ENCODE measurements at places on chromosomes 5 and 9.
A peak's percentile ranks its signal among the peaks of the same experiment; 100 is the strongest.

DNA sequence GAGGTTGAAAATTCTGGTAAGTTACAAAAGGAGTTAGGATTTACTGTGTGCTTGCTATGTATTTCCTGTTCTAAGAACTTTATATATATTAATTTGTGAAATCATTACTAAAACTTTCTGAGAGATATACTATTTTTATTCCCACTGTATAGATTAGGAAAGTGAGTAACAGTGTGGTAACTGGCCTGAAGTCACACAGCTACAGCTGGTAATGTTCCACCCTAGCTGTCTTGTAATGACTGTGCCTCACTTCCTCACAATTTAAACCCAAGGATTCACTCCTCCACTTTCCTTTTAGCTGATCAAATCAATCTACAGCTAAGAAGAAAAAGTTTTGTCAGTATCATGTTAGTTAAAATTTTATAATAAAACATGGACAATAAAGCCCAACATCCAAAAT, 278.8 kb downstream of the GAS1 start:
- DNase-seq, result no peak

DNA sequence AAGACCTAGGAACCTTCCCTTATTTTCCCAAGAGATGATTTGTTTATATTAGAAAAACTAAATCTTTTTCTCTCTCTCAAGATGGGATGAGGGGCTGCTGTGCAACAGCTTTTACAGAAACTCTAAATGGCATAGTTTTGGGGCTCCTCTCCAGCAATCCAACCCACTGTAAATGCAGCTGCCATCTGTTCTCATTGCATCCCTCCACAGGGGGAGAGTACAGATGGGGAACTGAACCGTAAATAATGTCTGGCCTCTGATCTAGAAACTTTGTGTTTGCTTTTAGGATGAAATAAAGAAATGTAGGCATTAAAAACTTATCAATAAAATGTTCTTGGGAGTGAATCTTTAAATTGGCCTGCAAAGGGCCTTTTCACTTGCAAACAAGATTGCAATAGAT, 291.4 kb downstream of the MCTP1 start:
- no peak for DNase-seq

DNA sequence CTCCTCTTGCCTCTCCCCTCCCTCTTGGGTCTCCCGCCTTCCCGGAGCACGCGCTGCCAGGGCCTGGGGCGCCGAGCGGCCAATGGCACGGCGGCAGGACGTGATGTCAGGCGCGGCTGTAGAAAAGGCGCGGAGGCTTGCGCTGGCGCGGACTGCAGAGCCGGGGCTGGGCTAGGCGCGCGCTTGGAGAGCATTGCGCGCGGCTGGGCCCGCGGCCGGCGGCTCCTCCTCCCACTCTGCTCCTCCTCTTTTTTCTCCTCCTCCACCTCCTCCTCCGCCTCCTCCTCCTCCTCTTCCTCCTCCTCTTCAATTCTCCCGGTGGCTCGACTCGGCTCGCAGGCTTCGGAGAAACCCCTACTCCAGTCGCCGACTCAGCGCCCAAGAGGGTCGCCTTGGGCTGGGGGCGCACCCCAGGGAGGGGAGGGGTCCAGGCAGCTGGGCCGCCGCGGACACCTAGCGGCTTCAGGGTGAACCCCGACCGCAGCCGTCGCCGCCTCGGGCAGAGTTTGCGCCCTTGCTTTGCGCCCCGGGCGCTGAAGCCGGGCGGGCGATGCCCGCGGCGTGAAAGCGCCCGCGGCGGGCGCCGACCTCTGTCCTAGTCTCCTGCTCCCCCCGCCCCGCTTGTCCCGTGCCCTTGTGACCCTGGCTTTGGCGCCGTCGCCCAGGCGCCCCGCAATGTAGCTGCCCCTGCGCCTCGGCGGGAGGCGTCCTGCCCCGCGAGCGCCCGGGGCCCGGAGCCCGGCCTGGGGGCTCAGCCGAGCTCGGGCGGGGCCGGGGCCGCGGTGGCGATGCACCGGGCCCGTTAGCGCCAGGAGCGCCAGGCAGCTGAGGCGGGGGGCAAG, at the start of gene LHX2:
LHX2 (plus strand) TSS at position 309 of the 842 bp plus-strand sequence. CDS start 581 bp downstream, outside the sequence.
- no peak for DNase-seq

- DNase-seq, result no peak
Measured at GRCh38 chr5:30195036-30195435, 998.5 kb upstream of the CDH6 start.

DNA sequence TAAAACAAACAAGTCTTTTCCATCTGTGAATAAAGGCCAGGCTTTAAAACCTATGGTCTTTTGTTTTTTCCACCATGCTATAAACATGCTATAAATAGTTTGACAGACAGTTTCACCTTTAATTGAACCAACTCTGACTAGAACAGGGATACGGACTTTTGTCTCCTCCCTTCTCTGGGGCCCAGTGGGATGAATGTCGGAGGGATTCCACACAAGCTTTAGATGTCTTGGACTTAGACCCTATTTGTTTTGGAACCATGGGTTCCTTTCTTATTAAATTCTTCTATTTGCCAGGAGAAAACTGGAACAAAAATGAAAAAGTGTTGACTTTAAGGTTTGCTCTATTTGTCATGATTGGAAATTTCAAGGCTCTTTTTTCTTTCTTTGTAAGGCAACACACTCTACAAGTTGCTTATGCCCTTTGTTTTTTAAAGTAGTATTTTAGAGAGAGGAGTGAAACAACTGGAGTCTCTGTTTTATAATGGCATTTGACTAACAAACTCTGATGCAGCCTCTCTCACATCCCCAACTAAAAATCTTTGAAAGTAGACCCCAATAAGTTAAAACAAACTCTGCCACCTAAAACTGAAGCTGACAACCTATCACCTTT, 145.3 kb downstream of the MLLT3 start:
- DNase-seq, result no peak

DNA sequence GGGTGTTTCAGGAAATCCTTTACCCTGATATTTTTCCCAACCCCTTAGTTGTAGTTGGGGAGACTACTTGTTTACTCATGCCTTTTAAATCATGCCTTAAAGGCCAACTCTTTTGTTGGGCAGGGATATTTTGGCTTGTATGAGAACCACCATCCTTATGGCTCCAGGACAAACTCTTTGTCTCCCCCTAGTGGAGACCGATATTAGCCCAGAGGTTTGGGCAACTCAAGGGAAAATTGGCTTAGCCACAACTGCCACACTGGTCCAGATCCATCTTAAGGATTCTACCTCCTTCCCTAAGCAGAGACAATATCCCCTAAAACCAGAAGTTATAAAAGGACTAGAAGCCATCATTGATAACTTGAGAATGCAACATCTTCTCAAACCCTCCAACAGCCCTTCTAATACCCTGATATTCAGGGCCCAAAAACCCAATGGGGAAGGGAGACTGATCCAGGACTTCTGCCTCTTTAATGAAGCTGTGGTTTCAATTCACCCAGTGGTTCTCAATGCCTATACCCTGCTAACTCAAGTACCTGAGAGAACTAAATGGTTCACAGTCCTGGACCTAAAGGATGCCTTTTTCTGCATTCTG, 100.9 kb upstream of the HCN1 start:
- no peak for DNase-seq

DNA sequence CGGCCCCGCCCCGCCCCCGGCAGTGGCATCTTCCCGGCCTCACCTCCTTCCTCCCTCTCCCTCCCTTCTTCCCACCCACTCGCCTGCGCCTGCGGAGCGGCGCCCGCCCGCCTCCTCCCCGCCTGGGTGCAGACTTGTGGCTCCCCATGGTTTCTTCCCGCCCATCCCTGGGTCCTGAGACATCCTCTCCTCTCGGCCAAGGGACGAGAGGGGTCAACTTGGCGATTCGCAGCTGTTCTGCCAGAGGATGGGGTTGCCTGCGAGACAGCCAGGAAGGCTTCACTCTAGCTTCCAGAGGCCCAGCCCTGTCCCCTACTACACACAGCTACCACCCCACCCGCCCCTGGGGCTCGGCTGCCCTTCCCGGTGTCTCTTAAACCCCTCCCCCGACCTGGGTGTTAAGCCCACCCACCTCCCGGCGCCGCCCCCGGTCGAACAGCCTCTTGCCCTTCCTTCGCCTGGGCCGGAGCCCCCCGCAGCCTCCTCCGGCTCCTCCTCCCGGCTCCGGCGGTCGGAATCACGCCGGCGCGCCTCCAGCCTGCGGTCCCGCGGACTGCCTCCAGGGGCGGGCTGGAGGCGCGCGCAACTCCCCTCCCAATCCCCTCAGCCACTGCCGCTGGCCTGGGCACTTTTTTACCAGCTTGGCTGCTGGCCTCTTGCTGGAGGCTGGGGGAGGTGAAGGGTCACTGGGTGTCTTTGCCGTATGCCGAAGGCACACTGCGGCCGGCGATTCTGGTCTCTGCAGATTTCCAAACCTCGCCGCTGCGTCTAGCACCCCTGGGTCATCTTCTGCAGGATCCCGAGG, 1.9 kb downstream of the JADE2 start:
- peak; percentile 58 for DNase-seq

- no peak for DNase-seq
Measured at GRCh38 chr9:124799274-124800006, 22.5 kb downstream of the OLFML2A start.

DNA sequence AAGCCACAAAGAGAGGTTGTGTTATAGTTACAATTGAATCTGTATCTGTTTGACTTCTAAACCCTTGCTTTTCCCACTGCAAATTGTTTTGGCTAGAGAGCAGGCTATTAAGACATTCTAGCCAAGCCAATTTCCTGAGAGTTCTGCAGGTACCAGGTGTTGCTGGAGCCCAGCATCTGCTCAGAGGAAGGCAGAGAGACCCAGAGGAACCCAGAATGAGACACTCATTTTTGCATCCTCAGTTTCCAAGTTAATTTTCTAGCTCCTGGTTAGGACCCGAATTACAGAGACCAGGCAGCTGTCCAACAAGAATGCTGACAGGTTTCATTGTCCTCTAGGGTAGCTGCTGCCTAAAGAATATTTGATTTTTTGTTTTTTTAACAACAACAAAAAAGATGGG, 266.2 kb downstream of the TRIM32 start:
- no peak for DNase-seq

- DNase-seq, result no peak
Measured at GRCh38 chr5:112646139-112646936, 91.3 kb upstream of the APC start.

GRCh38 chr5:150658121-150658520, 2.9 kb upstream of the MYOZ3 start:
- DNase-seq, result no peak

- no peak for DNase-seq
Measured at GRCh38 chr5:134892282-134892681, 12.6 kb upstream of the PCBD2 start.

GRCh38 chr5:84181093-84181492, 203.6 kb downstream of the EDIL3 start:
- DNase-seq, result no peak

DNA sequence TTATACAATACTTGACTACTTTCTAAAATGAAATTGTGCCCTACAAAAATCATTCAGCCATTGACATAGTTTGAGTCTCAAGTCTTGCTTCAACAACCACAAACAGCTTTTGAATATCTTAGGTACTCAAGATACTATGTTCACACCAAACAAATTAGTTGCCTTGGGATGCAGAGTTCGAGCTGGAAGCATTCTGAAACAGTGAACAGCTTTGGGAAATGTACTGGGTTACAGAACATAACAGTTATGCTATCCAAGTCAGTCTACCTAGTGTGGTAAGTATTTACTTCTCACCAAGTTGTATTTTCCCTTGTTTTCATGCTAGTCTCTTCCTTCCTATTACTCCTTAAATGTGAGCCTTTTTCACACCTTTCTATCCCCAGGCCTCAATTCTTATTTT, 143.2 kb downstream of the SSBP2 start:
- no peak for DNase-seq

DNA sequence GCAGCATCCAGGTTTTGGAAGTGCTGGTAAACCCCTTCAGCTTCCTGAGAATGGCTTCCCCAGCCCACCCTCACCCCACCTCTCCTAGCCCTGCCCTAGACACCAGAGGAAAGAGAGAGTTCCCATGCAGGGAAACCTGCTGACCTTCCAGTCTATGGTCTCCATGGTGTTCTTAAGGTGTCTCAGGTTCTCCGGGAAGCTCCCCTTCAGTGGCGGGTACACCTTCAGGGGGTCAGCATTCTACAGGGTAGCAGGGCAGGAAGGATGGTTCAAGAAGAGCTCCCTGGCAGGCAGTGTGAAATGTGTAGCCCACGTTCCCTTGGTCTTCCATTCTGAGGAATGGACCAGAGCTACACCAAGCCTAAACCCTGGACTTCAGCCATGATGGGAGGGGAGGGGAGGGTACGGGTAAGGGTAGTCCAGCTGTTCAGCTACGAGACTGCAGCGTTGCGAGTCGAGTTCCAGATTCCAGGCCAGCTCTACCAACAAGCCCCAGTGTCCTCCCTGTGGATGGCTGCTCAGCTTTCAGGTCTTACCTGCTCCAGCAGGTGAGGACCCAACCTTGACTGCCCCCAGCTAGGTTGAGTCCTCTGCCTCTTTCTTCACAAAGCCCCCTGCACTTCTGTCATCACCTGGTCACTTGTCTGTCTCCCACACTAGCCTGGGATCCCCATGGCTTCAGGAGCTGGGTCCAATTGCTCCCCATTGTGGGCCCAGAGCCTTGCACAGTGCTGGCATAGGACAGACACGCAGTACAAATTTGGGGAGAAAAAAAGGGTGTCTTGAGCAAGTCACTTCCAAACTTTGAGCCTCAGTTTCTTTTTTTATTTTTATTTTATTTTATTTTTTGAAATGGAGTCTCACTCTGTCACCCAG, 7.5 kb downstream of the CD74 start:
- no peak for DNase-seq

GRCh38 chr5:151903243-151903653, 21.4 kb downstream of the GLRA1 start:
- DNase-seq, result no peak

GRCh38 chr9:69857828-69858227, 37.2 kb downstream of the CFAP95 start:
- no peak for DNase-seq

- DNase-seq, result no peak
Measured at GRCh38 chr5:43314724-43315123, 1.5 kb upstream of the HMGCS1 start.

GRCh38 chr9:104905153-104905901, 22.6 kb downstream of the ABCA1 start:
- DNase-seq, result no peak

DNA sequence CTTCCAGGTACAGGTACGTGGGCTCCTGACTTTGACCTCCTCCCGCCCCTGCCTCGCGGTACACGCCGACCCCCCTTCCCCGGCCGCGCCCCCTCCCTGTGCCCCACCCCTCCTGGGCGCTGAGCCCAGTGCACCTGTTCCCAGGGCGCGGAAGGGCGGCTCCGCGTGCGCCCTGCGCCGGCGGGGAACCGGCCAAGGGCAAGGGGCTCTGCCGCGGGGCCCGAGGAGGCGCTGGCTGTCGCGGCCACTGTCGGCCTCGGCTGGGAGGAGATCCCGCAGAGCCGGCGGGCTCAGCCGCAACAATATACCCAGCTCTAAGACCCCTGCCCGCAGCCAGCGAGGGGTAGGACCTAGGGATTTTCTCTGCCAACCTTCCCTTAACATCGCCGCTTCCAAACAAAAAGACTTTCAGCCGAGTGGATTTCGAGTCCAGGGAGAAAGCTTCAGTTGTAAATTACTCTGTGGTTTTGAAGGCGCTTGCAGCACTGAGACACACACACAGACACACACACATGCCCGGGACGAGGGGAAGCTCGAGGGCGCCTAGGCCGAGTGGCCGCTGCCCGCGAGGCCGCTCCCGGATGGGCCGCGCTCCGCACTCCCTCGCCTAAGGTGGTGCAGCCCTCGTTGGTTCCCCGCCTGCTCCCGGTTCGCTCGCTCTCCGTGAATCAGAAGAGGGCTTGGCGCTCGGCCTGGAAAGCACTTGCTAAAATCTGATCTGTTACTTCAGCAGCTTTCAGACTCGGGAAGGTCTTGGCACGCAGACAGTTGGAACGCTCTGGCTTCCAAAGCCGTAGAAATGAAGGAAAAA, 1.2 kb downstream of the FGF18 start:
- DNase-seq, result no peak
